ENCODE measurements at places on chromosomes 4 and X.
A peak's percentile ranks its signal among the peaks of the same experiment; 100 is the strongest.

DNA sequence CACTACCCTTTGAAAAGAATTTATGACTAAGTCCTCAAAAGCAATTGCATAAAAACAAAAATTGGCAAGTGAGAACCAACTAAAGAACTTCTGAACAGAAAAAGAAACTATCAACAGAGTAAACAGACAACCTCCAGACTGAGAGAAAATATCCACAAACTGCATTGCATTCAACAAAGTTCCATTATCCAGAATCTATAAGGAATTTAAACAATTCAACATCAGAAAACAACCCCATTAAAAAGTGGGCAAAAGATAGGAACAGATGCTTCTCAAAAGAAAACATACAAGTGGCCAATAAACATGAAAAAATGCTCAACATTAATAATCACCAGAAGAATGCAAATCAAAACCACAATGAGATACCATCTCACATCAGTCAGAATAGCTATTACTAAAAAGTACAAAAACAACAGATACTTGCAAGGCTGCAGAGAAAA is 130.2 kb downstream of the GASK1B start:
- no peak for DNase-seq

DNA sequence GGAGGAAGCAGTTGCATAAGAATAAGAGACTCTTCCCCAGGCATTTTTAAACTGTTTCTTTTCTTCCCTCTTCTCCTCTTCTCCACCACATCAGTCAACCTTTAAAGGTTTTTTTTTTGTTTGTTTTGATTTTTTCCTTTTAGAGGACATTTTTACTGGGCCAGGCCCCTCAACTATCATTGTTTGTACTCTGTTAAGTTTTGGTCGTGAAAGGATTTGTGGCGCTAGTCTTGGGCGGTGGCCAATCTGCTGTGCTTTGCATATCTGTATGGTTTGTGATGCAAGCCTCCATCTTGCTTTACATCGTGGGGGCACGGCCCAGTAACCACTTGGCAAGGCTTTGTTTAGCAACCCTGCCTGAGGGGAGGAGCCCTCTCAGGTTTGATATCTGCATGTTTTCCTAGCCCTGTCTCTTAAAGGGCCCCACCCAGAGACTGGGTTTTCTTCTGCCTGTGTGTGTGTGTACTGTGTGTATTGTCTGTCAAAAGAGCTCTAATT is 101.9 kb upstream of the SLITRK2 start:
- no peak for DNase-seq

DNA sequence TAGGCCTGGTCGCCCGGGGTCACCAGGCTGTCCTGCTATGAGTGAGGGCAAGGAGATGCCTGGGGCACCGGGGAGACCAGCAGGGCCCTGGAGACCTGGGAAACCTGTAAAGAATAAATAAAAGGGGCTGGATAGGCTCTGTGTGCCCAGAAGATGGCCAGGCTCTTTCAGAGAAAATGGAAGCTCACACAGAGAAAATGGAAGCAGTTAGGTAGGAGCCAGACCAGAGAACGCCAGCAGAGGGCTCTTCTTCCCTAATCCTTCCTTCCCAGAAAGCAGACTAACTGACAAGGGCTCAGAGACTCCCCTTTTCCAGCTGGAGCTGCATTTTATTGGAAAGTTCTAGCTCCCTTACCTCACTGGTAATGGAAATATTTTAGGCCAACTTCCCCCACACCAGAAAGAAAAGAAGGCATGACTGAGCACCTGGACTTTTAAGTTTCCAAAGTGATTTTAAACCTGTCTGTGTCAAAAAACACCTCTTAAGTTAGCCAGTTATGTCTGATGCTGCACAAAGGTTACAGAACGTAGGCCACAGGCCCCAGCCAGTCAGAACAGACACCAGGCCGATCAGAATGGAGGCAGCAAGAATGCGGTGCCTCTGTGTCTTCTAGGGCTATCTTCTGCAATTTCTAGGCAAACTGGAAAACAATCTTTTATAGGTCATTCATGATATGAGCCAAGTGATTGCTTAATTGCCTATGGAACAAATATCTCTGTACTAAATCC is 74.0 kb downstream of the ATG4A start:
- DNase-seq = no peak

DNA sequence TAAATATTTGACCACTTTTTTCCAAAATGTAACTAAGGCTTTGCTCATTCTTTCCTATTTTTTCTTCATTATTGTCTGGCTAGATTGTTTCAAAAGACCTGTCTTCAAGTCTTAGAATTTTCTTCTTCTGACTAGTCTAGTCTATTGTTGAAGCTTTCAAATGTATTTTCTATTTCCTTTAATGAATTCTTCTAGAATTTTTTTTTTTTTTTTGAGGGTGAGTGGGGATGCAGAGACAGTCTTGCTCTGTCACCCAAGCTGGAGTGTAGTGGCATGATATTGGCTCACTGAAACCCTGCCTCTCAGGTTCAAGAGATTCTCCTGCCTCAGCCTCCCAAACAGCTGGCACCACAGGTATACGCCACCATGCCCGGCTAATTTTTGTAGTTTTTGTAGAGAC is 141.4 kb downstream of the TET2 start:
- DNase-seq = no peak

GRCh38 chr4:992297-993110 is 700 bp downstream of the SLC26A1 start:
- no peak for DNase-seq

GRCh38 chrX:138847930-138848329 is 136.4 kb upstream of the FGF13 start:
- DNase-seq = no peak

DNA sequence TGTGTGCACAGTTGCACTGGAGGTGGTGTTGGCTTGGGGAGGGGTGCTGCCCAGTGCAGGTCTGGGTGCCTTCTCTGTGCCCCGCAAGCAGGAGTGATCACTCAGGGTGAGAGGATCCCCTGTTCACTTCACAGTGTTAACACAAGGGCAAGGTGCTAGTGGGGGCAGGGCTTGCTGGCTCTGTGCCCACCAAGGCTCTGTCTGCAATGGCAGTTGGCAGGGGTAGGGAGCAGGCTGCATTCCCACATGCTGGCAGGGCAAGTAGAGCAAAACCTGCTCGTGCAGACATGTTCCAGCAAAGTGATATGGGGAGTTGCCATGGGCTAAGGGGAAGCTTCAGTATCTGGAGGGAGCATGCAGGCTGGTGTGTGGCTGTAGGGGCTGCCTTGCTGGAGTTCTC is 428.0 kb downstream of the ZNF674 start:
- DNase-seq = no peak

DNA sequence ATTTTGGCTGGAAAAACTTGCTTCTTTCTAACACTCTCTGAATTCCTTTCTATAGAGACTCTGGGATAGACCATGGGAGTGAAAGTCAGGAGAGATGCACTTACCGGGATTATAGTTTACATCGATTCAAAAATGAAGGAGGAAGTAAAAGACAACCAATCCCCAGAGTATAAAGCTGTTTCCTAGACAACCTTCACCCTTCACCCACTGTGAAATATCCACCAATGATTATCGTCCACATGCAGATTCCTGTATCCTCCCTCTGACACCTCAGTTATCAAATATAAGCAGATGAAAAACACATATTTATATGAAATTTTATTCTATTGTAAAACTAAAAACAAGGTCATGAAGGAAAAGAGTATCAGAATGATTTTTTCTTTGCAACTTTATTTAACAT is 258.8 kb upstream of the GK2 start:
- DNase-seq = no peak

- DNase-seq = no peak
These were observed 560.4 kb downstream of the SPOCK3 start for GRCh38 chr4:166673911-166674310.

GRCh38 chrX:78506248-78506647 is 152.9 kb downstream of the RTL3 start:
- no peak for DNase-seq

GRCh38 chrX:82362550-82362949 is 1145.5 kb upstream of the POU3F4 start:
- no peak for DNase-seq

- DNase-seq = no peak
These were observed 55.5 kb upstream of the NYX start for GRCh38 chrX:41391606-41392005.

GRCh38 chr4:70522626-70523025 is 4.3 kb downstream of the AMTN start:
- DNase-seq = no peak

DNA sequence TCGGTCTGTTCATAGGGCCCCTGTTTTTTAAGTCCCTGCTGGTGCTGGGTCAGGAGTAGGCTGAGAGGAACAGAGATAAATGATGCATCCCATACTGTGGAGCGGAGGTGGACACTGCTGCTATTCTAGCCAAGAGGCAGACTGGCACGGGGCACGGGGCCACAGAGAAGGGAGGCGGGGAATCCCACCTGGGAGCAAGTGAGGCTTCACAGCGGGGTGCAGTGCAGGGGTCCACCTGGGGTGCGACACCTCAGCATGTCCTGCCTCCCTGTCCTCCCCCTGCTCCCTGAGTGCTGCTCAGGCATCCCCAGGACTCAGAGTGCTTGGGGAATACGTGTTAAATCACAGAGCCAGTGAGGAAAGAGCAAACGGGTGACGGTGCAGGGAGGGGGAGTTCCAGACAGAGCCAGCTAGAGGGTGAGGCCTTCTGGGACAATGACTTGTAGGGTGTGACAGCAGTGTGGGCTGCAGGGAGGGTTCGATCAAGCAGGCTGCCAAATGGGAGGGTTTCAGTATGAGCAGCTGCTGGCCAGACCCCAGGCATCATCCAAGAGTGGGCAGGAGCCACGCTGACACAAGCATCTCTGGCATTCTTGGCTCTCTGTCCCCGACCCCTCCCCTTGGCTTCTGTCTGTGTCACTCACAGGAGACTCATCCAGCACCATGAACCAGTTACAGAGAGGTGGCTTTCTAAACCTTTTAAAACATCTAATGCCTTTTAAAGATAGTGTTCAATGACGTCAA is 13.7 kb upstream of the HTRA3 start:
- no peak for DNase-seq

- DNase-seq = no peak
These were observed 16.0 kb upstream of the MXD4 start for GRCh38 chr4:2277956-2278355.

GRCh38 chrX:17743913-17744312 is 6.6 kb downstream of the SCML1 start:
- peak; percentile 23 for DNase-seq

DNA sequence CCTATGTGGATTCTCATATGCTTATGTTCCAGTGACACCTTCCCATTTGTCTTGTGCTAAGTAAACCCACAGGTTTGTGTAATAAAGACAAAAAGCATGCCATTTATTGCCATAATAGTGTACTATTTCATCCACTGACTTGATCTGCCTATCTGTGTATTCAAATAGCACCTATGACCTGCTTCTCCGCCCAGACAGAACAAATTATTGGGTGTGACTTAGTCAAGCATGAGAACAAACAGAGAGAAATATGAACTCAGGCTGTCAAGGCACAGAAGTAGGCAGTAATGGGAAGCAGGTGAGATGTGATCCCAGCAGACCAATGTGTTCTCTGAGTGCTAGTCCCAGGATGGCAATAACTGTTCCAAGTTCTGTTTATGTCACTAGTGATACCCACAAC is 25.4 kb downstream of the ELOVL6 start:
- DNase-seq = no peak
